ENCODE measurements at places on chromosomes 4 and X. TPM values are rescaled to one million over a fixed set of nuclear protein-coding genes. Genes with fewer than 3 reads are reported as not detected.

DNA sequence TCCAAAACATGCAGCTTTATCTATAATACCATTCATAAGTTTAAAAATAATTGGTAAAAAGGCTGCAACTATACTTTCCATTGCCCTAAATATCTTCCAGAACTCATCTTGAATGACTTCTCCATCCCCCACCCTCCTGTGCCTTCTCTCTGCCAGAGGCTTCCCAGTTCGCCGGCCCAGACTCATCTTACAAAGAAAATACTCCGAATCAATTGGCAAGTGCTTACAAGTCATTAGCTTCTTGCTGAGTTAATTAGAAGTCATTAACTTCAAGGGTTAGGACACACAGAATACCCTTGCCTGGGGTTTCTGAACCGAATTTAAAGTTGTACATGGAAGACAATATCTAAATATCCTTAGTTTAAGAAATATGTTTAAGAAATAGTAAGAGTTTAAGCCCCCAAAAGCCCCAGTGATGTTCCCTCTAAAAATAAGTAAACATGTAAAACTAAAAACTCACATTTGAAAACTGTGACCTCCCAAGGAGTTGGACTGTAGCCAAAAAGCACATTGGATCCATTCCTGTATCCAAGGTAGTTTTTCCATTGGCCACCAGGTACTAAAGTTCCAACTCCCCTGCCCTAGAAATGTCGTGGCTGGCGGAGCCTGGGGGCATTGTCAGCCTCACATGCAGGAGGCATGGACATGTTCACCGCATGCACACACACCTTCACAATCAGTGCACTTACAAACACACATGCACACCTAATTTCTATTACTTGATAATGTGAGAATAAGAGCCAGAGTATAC lies 535.2 kb upstream of the FAT1 start:
- DNase-seq, result no peak

DNA sequence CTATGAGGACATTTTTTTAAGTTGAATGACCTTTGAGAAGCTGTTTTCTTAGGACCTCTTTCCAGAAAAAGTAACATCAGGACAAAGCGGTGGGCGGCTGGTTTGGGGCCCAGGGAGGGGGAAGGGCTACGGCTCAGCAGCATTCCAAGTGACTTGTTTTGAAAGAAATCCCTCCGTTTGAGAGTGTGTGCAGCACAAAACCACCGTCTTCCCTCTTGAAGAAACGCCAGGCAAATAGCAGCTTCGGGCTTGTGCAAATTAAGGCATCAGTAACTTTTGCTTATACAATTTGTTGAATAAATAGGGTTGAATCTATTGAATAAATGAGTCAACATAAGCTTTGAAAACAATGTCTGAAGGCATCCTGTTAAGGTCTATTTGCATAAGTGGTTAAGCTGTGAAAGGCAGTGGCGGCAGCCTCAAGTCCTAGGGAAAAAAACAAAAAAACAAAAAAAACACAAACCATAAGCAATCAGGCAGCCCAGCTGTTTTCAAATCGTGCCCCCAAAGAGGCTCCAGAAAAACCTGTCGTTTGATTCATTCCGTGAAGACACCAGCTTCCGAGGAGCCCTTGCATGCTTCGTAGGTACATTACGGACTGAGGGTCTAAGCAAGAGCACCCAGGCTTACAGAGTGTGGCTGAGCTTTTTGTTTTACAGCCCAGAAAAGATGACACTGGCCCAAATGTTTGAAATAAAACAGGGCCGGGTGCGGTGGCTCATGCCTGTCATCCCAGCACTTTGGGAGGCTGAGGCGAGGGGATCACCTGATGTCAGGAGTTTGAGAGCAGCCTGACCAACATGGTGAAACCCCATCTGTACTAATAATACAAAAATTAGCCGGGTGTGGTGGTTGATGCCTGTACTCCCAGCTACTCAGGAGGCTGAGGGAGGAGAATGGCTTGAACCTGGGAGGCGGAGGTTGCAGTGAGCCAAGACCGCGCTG lies 103.7 kb downstream of the CRLF2 start:
- DNase-seq, result no peak

- DNase-seq, result no peak
These were observed 340.4 kb upstream of the FAT1 start for GRCh38 chr4:187064033-187064432.

- DNase-seq, result no peak
These were observed 27.0 kb upstream of the PDGFC start for GRCh38 chr4:156998500-156999174.

DNA sequence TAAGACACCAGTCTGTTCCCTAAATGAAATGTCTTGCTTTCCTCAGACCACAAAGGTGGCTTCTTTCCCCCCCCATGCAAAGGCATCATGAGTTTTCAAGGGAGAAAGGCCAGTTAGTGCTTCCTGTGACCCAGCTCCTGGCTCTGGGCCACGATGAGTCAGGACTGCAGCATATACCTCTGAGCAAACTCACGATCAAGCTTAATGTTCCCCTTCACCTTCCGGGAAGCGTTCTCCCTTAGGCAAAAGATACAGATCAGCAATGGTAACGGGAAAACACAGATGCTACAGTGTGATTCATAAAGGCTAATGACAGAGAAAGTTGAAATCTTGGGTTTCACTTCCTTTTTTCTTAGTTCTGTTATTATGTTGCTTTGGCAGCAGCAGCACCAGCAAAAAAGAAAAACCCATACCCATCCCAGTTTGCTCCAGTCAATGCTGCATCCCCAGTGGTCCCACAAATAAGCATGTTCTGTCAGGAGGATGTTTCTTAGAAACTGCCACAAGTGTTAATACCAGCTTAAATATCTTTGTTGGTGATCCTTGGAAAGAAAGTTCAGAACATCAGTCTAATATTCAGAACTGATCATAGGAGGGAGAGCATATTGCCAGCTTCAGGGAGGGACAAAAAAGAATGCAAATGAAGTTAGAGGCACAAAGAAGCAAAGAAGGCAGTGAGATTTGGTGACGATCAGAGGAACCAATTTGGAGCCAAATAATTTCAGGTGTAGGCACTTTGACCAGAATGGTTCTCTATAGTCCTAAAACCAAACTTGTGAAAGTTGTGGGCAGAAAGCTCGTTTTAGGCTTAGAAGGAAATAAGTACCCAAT lies 41.2 kb downstream of the LONRF3 start:
- DNase-seq, result peak; percentile 96

GRCh38 chr4:42293967-42294813 lies 103.1 kb upstream of the SHISA3 start:
- no peak for DNase-seq

DNA sequence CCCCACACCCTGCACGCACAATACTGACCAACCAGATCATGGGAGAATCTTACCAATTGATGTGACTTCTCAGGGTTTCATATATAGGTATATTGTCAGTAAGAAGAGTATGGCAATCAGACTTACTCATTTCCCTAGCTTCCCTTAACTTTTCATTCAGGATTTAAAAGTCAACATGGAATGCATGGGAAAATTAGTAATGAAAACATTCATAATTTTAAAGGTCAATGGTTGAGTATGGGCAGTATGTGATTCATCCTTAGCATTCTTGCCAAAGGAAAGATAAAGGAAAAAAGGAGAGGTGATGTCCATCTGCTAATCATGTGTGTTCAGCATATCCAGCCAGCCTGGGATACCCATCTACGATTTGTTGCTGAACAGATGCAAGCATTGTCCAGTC lies 4.0 kb downstream of the DIPK2B start:
- DNase-seq, result no peak

Gene CLCN5
- total RNA-seq, result 4.9 TPM

Gene SHISA3
- total RNA-seq, result not detected

Gene TCEAL7
- not detected for total RNA-seq

Measured in MCF 10A (cell line).